ENCODE measurements at places on chromosomes 3 and 15. TPM values are rescaled to one million over a fixed set of nuclear protein-coding genes. Genes with fewer than 3 reads are reported as not detected.

Gene MKRN2OS
- not detected for polyA plus RNA-seq

Gene PLCB2
- 100 TPM for polyA plus RNA-seq

Gene AMOTL2
- 9.5 TPM for polyA plus RNA-seq

Gene EPHB3
- 0.29 TPM for polyA plus RNA-seq

Gene MB21D2
- 1.4 TPM for polyA plus RNA-seq

Gene P2RY14
- 0.57 TPM for polyA plus RNA-seq

Gene SUSD5
- polyA plus RNA-seq: 0.16 TPM

DNA sequence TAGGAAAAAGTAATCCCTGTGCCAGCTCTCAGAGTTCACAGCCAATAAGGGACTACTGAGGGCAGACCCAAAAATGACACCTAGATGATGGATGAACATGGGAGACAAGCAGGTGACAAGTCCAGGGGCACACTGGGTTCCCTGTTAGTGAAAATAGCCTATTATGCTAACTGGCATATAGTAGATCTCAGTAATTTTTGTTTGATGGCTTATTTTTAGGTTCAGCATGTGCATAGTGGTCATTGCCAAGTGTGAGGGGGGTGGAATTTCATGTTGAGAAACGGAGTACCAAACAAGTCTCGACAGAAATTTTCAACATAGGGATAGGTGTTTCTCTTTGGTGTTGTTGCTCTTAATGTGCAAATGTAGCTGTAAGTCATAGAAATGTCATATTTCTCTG lies 6.4 kb upstream of the ITGB5 start:
- DNase-seq: no peak

GRCh38 chr3:126959921-126960603 lies 22.9 kb upstream of the PLXNA1 start:
- no peak for DNase-seq

DNA sequence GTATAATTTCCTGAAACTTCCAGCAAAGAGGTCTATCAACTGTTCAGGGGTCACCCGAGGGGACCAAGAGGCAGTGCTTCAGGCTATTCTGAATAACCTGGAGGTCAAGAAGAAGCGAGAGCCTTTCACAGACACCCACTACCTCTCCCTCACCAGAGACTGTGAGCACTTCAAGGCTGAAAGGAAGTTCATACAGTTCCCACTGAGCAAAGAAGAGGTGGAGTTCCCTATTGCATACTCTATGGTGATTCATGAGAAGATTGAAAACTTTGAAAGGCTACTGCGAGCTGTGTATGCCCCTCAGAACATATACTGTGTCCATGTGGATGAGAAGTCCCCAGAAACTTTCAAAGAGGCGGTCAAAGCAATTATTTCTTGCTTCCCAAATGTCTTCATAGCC lies 6.8 kb downstream of the GCNT3 start:
- DNase-seq: no peak

- no peak for DNase-seq
Measured at GRCh38 chr3:54206874-54207273, 84.5 kb downstream of the CACNA2D3 start.

GRCh38 chr15:67914537-67915460 lies 75.0 kb upstream of the RNU6-1 start:
- no peak for DNase-seq

DNA sequence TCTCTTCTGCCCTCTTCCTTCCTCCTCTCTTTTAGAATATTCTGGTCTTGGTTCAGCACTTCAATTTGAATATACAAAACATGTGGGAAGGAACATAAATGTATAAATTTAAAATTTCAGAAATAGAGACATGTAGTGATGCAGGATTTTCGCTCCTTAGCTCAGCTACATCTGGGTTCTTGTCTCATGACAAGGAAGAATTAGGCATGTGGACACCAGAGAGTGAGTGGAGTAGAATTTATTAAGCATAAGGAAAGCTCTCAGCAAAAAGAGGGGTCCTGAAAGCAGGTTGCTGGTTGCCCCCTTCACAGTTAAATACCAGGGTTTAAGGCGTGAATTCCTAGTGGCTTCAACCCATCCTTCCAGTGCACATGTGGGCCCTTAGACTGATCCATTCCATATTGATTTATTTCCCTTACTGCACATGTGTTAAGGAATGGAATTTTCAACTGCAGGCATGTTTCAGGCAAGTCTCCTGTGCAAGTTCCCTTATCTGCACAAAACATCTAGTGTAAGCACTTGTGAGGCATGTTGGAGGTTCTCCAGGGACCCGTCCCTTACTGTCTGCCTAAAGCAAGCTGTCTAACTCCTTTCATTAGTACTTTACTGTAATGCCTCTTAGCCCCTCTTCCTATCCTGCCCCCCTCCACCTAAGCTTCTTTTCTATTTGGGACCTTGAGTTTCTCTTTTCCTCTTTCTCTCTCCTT lies 133.2 kb upstream of the STRIT1 start:
- no peak for DNase-seq

DNA sequence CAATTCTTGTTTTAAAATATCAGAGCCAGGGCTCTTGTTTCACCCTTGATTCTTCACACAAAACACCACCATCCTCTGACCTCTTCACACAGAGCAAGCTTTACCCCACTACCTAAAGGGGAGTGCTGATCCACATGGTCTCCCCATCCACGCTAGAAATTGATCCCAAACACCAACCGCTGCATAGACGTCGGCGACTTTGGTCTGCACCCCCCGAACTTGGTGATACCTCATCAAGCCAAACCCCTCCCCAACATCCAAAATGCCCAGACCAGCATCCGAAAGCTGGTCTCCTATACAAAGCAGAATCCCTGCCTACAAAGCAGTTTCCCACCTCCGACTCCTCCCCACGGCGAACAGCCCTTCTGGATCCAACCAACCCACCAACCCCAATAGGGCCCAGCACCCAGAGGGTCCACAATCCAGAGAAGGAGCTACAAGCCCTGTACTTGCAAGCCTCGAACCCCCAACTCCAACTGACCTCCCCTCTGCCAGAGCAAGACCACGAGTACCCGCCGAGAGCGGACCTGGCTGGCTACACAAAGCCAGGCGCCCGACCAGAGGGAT lies 25.8 kb upstream of the MTHFS start:
- no peak for DNase-seq

DNA sequence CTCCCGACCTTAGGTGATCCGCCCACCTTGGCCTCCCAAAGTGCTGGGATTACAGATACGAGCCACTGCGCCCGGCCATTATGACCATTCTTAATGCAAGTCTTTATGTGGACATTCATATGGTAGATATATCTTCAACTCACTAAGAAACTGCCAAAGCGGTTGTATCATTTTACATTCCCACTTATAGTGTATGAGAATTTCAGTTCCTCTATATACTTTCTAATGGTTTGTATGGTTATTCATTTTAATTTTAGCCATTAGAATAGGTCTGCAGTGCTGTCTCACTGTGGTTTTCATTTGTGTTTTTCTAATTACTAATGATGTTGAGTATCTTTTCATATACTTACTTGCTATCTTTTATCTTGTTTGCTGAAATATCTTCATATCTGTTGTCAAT lies 32.5 kb downstream of the TCF12 start:
- DNase-seq: no peak

DNA sequence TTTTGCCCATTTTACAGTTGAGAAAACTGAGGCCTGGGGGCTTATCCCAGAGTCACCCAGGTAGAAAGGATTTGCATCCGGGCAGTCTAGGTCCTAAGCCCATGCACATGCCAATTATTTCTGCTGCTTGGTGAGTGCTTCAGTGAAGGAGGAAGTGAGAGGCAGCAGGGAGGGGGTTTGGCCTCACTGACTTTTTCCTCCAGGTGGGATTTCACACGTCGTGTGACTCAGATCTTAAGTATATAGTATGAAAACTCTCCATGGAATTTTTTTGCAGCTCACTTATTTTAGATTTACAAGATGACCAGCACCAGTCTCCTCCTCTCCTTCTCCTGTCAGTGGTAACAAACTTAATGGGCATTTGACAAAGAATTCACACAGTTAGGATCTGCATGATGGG lies 4.6 kb downstream of the ITGA11 start:
- DNase-seq: no peak

GRCh38 chr3:156865732-156866131 lies 39.6 kb downstream of the LEKR1 start:
- DNase-seq: no peak

GRCh38 chr3:53708001-53708621 lies 138.1 kb downstream of the CHDH start:
- DNase-seq: no peak

- no peak for DNase-seq
Measured at GRCh38 chr15:60795889-60796288, 316.9 kb upstream of the ICE2 start.

DNA sequence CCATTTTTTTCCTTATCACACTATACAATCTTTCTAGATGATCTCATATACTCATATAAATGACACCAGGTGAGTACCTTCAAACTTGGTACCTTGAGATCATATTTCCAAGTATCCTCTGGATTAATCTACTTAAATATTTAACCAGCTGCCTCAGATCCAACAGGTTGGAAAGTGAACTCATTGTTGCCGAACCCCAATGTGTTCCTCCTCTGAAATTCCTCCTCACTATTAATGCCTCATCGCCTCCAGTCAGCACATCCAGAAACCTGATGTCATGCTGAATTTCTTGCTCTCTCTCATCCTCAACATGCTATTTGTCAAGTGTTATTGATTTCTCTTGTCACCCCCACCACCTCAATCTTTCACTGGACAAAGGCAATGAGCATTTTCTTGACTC lies 221.8 kb downstream of the FMN1 start:
- DNase-seq: no peak

DNA sequence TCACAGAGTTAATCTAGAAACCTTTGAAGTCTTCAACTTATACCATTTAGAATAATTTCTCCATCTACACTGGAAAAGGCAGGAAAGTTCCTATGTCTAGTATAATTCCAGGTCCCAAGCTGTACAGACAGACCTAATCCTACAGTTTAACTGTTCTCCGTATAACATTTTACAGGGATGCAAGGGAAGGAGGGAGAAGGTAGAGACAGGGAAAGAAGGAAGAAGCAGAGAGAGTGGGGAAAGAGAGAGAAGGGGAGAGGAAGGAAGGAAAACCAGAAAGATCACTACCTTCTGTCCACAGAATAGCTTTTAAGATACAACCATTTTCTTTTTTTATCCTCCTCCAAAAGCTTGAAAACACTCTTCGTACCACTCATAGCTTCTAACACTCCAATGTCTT lies 185.8 kb downstream of the FOXP1 start:
- no peak for DNase-seq

DNA sequence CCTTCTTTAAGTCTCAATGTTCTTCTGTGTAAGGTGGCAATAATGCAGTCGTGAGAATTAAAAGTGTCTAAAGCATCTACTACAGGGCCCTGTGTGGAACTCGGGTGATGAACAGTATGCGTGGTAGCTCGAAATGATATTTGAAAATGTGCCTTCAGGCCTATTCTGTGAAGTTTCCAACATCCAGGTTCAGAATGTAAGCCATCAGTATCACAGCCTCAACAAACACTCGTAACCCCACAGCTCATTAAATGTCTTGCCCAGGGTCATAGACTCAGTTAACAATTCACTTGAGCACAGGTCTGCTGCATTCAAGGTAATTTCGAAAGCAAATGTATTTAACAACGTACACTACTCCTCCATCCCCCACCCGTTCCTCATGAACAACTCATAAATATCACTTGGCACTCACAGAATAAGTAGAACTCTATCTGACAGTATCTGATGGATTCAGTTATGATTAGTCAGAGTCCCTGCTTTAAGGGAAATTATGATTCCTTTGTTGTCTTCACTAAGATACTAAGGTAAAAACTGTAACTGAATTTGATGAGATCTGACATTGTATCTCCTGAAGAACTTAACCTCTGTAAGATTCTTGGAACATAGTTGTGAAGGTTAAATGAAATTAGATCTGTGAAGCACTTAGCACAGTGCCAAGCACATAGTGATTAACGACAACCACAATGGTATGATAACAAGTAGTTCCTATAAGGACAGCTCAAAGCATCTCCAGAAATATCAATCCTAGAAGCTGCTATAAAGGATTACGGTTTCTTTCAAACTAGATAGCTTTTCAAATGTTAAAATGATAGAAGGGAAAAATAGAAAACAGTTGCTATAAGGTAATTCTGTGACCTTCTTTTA lies 642.3 kb downstream of the TBL1XR1 start:
- no peak for DNase-seq

DNA sequence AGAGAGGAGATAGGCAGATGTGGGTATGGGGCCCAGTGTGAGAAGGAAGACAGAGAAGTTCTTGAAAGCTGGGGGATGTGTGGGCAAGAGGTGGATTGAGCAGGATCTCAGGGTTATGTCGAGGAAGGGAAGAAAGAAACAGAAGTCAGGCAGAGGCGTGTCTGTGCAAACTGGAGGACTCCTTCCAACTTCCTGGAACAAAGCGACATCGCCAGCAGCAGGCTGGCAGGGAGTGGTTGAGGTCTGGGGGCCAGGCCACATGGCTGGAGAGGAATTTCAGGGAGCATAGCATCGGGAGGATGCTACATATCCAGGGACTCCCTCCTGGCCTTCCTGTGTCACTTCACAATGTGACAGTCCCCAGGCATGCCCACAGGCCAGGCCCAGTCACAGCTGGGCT lies 42.9 kb upstream of the MYZAP start:
- no peak for DNase-seq

DNA sequence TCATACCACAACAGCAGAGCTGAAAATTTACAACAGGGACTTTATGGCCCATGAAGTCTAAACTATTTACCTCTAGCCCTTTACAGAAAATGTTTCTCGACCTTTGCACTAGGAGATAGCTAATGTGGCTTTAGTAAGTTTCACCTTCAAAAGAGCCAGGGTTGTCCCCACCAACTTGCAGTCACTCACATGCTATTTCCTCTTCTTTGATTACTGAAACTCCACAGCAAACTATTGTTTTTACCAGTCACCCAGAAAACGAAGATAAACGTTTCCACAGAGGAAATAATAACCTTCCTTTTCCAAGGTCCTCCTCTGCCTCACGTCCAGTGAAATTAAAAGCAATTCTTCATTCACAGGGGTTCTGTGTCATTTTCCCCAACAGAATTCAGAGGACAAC lies 48.2 kb downstream of the WWTR1 start:
- DNase-seq: no peak

DNA sequence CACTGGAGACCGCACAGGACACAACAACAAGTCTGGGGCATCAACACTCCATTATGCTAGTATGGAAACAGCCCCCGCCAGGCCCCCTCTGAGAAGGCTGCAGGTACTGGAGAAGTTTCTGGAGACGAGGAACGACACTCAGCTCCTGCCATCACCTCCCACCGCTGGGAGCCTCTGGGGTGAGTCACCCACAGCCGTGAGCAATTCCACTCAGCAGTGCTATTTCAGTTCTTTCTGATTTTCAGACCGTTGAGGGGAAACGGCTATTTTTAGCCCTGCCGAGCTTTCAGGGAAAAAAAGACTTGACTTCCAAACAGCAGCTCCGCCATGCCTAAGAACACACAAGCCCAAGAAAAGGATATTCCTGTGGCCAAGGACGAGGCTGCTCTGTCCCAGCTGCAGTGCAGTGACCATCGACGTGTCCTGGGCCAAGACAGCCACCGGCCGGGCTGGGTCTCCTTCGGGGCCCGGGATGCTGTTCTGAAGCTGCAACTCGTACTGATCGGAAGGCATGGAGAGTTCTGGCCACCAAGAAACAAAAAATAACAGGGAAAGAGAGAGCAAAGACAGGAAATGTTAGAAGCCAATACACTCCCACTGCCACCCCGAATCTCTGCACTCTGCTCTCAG lies 40.8 kb downstream of the NUP210 start:
- DNase-seq: peak; percentile 69

All from adrenal gland (tissue), 19 donors.